Activated naive CD8-positive, alpha-beta T cell treated with anti-CD3 and anti-CD28 coated beads, Interleukin-2, amount 50 U/mL, for 24 hours (primary cell): ENCODE measurements at places on chromosomes 16 and 17.
A peak's percentile ranks its signal among the peaks of the same experiment; 100 is the strongest.

GRCh38 chr17:30336369-30337171 is 2.7 kb upstream of the TMIGD1 start:
- no peaks in the 10 kb centered on the region for H3K36me3 ChIP-seq
- H3K4me1 ChIP-seq = peaks cover 34% of the 10 kb centered on the region
- DNase-seq = peak; percentile 71
- H3K27me3 ChIP-seq = no peaks in the 10 kb centered on the region
- no peak overlapping the region for H3K4me3 ChIP-seq

- no peak for DNase-seq
- H3K36me3 ChIP-seq = no peaks in the 10 kb centered on the region
- no peak overlapping the region for H3K27ac ChIP-seq
- no peaks in the 10 kb centered on the region for H3K4me1 ChIP-seq
Measured at GRCh38 chr17:44266402-44267164, 1.4 kb downstream of the SLC4A1 start.

- no peaks in the 10 kb centered on the region for H3K27me3 ChIP-seq
- no peak for DNase-seq
- H3K36me3 ChIP-seq = peaks cover 23% of the 10 kb centered on the region
- H3K27ac ChIP-seq = no peak overlapping the region
- no peak overlapping the region for H3K4me3 ChIP-seq
Measured at GRCh38 chr16:46688101-46688653, 801 bp downstream of the VPS35 start.

- peaks cover 8% of the 10 kb centered on the region for H3K27me3 ChIP-seq
- H3K4me3 ChIP-seq = no peak overlapping the region
- peak; percentile 50 for DNase-seq
- H3K4me1 ChIP-seq = peaks cover 5% of the 10 kb centered on the region
- no peaks in the 10 kb centered on the region for H3K36me3 ChIP-seq
Measured at GRCh38 chr17:13031718-13032350, 14.0 kb upstream of the ELAC2 start.

GRCh38 chr16:3595110-3595486 is 16.3 kb downstream of the SLX4 start:
- no peak overlapping the region for H3K27ac ChIP-seq
- no peaks in the 10 kb centered on the region for H3K27me3 ChIP-seq
- peaks cover 5% of the 10 kb centered on the region for H3K4me1 ChIP-seq
- no peak for DNase-seq
- no peak overlapping the region for H3K4me3 ChIP-seq
- peaks cover 23% of the 10 kb centered on the region for H3K36me3 ChIP-seq

DNA sequence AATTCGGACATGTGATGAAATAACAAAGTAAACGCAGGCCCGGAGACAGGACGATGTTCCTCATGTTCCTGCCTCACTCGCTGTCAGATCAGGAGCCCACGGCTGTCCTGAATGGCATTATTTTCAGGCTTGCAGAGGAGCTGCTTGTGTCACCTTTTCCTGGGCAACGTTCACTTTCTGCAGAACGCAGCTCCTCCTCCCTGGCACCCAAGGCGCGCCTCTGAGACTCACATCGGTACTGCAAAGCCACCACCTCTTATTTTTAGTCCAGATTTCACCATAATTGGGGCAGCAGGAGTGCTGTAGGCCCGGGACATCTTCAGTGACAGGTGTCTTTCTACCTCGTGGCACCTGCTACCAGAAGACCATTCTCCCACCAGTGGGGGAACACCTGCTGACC is 8.0 kb upstream of the C16orf96 start:
- DNase-seq = no peak
- H3K4me3 ChIP-seq = no peak overlapping the region
- H3K27me3 ChIP-seq = no peaks in the 10 kb centered on the region
- H3K36me3 ChIP-seq = no peaks in the 10 kb centered on the region
- peaks cover 4% of the 10 kb centered on the region for H3K4me1 ChIP-seq

DNA sequence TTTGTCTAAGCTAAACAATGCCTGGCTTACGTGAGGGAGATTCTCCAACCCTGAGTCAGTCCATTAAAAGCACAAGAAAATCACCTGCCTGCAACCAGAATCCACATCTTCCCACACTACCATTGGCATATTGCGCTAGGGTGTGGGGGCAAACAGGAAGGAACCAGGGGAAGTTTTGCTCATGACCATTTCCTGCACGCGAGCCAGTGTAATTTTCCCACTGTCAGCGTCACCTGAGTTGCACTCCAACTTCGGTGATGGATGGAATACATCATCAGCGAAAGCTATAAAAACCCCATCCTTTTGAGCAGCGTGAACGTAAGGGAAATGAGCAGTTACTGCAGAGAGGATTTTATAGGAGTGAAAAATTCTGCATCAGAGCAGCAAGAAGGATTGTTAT is 167.9 kb upstream of the NOL11 start:
- H3K4me1 ChIP-seq = peaks cover 25% of the 10 kb centered on the region
- H3K36me3 ChIP-seq = peaks cover 10% of the 10 kb centered on the region
- peak overlapping the region; percentile 22 for H3K27ac ChIP-seq
- no peak overlapping the region for H3K4me3 ChIP-seq

DNA sequence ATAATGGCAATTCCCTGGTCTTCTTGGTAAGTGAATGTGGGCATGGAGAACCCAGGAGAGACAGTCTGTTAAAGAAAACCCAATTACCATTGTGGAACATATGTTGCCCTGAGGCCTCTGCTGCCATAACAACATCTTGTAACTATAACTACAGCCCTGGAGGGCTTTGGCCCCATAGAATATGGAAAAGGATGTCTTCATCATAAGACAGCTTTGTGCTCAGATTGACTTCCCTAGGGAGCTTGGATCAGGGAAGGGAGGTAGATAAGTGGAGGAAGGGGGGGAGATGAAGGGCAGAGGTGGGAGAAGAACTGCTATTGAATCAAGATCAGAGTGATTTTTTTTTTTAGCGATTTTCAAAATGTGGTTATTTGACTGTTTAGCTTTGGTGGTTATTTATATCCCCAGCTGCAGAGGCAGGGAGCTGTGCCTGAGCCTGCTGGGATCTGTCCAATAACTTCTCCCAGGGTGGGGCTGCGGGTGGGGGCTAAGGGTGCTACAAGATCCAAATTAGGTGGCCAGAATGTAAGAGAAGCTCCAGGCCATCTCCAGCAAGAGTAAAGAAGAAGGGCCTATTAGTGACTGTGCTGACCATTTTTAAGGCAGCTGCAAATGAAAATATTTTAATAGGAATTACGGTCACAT is 5.3 kb upstream of the KAT7 start:
- H3K4me3 ChIP-seq = no peak overlapping the region
- peaks cover 23% of the 10 kb centered on the region for H3K4me1 ChIP-seq

- H3K4me3 ChIP-seq = peak overlapping the region; percentile 66
- peaks cover 44% of the 10 kb centered on the region for H3K4me1 ChIP-seq
- peaks cover 24% of the 10 kb centered on the region for H3K36me3 ChIP-seq
- peak overlapping the region; percentile 76 for H3K27ac ChIP-seq
- DNase-seq = peak; percentile 90
Measured at GRCh38 chr17:47949197-47949759, 7.9 kb downstream of the PNPO start.

DNA sequence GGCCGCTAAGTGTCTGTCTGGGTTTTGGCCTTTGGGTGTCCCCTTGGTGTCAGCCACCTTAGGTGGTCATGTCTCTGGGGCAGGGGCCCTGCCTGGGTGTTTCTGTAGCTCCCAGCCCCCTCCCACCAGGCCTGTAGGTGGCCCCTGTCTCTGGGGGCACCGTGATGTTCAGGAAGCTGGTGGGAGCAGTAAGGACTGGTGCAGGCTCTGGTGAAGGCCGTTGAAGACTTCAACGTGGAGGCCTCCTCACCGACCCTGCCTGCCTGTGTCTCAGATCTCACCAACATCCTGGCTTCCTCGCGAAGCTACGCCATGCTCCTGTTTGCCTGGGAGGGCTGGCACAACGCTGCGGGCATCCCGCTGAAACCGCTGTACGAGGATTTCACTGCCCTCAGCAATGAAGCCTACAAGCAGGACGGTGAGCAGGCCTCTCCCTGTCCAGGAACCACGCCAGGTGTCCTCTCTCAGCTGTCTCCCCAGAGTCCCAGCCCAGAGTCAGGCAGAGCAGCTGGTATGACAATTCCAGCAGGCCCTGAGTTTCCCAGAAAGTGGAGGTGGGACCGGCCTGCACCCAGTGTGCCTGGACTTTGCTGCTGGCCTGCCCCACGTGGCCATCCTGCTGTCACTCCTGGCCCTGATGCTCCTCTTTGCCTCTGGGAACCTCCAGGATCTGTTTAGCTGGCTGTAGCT is 2.8 kb downstream of the ACE start:
- no peaks in the 10 kb centered on the region for H3K36me3 ChIP-seq
- H3K4me1 ChIP-seq = peaks cover 8% of the 10 kb centered on the region
- no peak overlapping the region for H3K4me3 ChIP-seq
- no peak for DNase-seq
- H3K27ac ChIP-seq = no peak overlapping the region
